ENCODE measurements at places on chromosomes 7 and 10.

GRCh38 chr7:47746468-47746867 lies 164.6 kb upstream of the TNS3 start:
- no peak for DNase-seq

- DNase-seq, result no peak
Observed at GRCh38 chr7:112752576-112752975, 37.6 kb downstream of the TMEM168 start.

- no peak for DNase-seq
Observed at GRCh38 chr7:151205730-151206129, 4.6 kb downstream of the H2BK1 start.

DNA sequence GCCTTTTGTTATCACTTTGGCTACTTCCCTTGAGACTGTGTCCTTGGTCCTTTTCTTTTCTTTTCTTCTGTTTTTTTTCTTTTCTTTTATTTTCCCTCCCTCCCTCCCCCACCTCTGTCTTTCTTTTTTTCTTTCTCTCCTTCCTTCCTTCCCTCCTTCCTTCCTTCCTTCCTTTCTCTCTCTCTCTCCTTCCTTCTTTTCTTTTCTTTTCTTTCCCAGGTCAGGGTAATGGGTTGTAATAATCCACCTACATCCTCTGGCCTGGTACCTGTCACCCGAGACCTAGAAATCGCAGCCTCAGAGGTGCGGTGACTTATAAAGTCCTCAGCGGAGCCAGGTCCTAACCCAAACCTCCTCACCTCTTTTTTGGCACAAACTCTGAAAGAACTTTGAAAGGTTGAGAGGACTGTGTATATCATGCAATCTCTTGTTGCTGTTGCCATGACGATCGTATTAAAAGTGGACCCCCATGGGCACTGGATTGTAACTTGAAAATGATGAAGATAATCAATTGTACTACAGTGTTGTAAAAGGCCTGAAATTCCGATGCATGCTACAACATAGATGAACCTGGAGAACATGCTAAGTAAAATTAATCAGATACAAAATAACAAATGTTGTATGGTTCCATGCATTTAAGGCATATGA lies 140.7 kb upstream of the AGK start:
- no peak for DNase-seq

DNA sequence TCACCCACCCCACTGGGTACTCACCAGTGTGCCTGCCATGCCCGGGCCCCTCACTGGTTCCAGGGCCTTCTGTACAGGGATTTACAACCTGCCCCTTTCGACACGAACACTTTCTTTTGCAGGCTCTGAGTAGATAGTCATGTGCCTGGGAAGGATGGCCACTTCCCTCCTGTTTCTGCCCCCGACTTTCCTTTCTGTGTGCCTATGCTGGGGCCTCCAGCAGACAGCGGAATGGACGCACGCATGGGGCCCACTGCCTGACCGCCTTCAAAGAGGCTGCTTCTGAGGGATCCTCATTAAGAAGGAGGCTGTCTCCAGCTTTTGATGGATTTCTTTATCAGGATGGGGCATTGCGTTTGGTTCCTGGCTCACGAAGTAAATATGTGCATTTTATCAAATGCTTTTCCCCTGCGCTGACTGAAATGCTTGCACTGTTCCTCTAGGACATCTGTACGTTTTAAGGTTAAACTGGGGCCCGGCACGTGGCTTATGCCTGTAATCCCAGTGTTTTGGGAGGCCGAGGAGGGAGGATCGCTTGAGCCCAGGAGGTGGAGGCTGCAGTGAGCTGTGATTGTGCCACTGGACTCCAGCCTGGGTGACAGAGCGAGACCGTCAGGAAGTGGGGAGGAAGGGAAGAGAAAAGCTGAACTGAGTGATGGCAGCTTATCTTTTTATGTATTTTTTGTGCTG lies 29.4 kb upstream of the NKX6-2 start:
- no peak for DNase-seq

- no peak for DNase-seq
Observed at GRCh38 chr10:33509231-33509831, 174.9 kb upstream of the NRP1 start.

DNA sequence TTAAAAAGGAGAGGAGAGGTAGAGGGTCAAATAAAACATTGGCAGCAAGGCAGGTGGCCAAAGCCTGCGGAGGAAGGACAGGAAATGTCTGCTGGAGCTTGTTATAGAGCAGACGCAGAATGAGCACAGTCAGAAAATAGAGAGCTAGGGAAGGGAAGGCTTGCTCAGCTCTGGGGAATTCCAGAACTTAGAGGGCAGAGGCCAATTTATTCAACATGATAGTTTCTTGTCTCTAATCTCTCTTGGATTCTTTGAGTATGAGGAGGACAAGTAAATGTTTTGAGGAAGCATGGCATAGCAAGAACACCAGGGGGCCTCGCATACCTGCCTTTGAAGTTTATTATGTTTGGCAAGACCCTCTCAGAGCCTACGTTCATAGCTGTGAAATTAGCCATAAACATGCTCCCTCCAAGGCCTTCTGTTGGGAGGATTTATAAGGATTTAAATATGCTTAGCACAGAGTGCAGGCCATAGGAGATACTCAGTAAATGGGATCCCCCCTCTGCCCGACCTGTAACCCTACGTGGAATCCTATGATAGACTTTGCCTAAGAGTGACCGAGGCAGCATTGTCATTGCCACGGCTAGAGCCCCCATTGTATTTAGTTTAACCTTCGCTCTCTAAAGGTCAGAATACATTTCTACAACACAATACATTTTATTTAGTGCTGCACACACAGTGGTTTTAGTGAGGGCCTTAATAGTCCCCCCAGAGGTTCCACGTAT lies 293.9 kb downstream of the CCDC3 start:
- no peak for DNase-seq

DNA sequence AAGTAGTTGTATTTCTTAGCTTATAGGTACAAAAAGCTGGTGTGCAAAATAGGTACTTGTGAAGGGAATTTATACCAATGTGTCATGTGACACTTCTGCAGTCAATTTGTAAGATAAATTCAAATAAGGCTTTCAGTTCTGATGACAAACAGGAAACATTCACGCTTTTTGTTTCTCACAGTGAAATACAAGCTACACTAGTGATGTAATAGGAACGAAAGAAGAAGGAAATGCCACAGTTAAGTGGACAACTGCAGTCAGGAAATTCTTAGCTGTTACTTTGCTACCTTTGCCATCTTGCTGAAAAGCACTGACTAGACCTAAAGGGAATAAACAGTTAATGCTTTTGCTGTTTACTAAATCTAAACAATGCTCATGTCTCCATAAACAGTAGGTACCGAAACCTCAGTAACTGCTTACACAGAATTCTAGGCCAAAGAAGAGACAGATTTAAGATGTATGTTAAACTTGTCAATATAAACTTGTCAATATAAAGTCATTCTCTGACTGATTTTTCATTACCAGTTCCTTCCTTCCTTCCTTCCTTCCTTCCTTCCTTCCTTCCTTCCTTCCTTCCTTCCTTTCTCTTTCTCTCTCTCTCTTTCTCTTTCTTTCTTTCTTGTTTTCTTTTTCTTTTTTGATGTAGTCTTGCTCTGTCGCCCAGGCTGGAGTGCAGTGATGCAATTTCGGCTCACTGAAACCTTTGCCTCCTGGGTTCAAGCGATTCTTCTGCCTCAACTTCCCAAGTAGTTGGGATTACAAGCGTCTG lies 10.1 kb downstream of the OTUD1 start:
- DNase-seq, result no peak

DNA sequence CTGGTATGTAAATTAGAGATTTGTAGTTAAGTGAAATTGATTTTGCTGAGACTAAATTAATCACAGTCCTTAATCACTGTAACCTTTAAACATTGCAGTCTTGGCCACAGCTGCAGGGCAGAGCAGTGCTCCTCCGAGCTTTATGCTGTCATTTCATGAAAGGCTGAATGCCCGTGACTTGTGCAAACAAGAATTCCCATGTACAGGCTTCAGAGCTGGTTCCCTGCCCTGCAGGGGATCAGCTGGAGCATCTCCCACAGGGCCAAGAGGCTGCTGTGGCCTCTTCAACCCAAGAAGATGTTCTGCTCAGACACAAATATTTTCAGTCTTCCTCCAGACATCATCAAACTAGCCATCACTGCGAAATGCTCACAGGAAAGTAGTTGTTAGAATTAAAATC lies 419.1 kb downstream of the AUTS2 start:
- no peak for DNase-seq

DNA sequence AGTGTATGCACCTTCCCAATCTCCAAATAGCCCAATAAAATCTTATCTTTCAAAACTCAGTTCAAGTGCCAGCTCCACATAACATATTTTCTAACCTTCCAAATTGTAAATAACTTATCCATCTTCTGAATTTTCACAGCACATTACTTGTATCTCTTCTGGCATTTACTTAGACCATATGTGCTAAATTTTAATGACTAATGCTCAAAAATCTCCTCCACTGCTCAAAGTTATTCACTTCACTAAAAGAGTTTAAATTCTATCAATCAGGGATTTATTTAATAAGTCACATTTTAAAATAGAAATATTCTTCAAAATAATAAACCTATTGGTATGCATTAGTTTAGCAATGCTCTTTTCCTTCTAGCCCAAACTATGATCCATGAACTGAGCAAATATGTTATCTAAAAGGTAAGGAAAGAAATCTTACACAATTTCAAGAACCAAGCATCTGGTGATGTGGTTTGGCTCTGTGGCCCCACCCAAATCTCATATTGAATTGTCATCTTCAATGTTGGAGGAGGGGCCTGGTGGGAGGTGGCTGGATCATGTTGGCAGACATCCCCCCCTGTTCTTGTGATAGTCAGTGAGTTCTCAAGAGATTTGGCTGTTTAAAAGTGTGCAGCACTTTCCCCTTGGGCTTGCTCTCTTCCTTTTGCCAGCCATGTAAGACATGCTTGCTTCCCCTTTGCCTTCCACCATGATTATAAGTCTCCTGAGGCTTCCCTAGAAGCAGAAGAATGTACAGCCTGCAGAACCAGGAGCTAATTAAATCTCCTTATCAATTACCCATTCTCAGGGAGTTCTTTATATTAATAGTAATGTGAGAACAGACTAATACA lies 28.1 kb upstream of the GPR22 start:
- no peak for DNase-seq

Data from stimulated activated CD4-positive, alpha-beta T cell treated with anti-CD3 and anti-CD28 coated beads, Interleukin-15, amount 100 ng/mL, for 1 hour (primary cell).